T-cell (primary cell): ENCODE measurements at places on chromosomes 2 and 18.

- H3K4me3 ChIP-seq: no peak overlapping the region
- DNase-seq: no peak
- H3K27me3 ChIP-seq: no peaks in the 10 kb centered on the region
- H3K36me3 ChIP-seq: peaks cover 36% of the 10 kb centered on the region
- peaks cover 8% of the 10 kb centered on the region for H3K4me1 ChIP-seq
Measured at GRCh38 chr2:27667446-27667845, 3.8 kb downstream of the SLC4A1AP start.

DNA sequence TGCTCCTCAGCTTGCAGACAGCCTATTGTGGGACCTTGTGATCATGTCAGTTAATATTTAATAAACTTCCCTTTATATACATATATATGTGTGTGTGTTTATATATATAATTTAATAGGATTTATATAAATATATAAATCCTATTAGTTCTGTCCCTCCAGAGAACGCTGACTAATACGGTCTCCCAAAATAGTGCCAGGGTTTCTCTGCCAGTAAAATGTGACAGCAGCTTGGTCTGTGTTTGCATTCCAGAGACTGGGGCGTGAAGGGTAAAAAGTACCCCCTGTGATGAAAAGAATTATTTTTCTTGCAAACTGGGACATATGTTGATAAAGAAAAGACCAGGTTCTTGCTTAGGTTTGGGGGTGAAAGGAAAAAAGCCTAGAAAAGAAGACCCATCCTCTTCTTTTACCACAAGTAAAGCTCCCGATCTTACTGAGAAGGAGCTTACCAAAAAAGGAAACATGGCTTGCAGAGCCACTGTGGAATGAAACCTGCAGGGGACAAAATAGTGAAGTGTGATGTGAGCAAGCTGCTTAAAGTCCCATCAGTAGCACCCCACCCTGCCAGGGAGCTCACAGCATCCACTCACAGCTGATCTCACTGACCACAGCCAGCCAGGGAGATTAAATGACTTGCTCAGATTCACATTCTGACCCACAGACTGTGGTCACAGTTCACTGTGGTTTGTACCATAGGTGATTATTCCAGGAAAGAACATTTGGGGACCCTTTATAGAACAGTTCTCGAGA, 110.9 kb upstream of the RMP24 start:
- no peak overlapping the region for H3K27ac ChIP-seq
- no peaks in the 10 kb centered on the region for H3K4me1 ChIP-seq
- DNase-seq: no peak
- H3K27me3 ChIP-seq: no peaks in the 10 kb centered on the region
- no peak overlapping the region for H3K4me3 ChIP-seq

DNA sequence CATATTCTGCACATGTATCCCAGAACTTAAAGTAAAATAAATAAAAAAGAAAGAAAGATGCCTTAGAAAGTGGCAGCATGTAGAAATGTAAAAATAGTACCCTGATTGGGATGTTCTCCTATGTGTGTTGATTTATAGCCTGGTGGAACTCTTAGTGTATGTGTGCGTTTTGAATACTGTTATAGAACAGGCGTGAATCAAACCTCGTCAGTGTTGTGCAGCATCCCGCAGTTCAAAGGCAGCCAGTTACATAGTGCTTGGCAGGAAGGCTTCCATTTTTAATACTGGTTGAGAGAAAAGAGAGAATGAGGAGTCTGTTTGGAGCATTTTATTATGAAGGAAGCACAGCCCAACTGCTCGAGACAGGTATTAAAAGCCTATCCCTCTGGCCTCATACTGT, 49.4 kb downstream of the TANC1 start:
- H3K36me3 ChIP-seq: no peaks in the 10 kb centered on the region
- no peaks in the 10 kb centered on the region for H3K4me1 ChIP-seq
- no peak overlapping the region for H3K4me3 ChIP-seq
- H3K27me3 ChIP-seq: no peaks in the 10 kb centered on the region
- H3K27ac ChIP-seq: no peak overlapping the region

DNA sequence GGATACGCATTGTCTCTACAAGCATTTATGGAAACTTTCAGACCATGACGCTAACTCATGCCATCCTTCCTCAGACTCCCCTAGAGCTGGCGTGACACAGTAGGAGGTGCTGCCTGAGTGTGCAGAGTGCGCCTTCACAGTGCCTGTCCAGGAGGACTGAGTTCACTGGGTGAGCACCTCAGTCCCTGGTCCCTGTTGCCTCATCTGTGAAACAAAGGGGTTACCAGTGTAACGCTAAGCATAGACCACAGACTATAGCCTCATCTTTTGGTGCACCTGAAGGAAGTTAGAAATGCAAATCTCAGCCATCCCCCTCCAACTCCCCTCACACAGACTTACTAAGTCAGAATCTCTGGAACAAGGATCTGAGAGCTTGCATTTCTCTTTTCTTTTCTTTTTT, 142.8 kb downstream of the TMEM17 start:
- no peaks in the 10 kb centered on the region for H3K36me3 ChIP-seq
- H3K27me3 ChIP-seq: no peaks in the 10 kb centered on the region
- no peaks in the 10 kb centered on the region for H3K4me1 ChIP-seq
- no peak overlapping the region for H3K4me3 ChIP-seq

- H3K36me3 ChIP-seq: peaks cover 4% of the 10 kb centered on the region
- H3K27ac ChIP-seq: peak overlapping the region; percentile 67
- DNase-seq: no peak
Measured at GRCh38 chr2:221571025-221571550, 1.0 kb downstream of the EPHA4 start.
